ENCODE measurements at places on chromosomes 4 and X.
A peak's percentile ranks its signal among the peaks of the same experiment; 100 is the strongest.

- H3K36me3 ChIP-seq, result no peaks in the 10 kb centered on the region
- no peak for DNase-seq
- H3K4me1 ChIP-seq, result no peaks in the 10 kb centered on the region
- no peak overlapping the region for H3K4me3 ChIP-seq
Measured at GRCh38 chr4:66949419-66949818, 595.9 kb downstream of the CENPC start.

DNA sequence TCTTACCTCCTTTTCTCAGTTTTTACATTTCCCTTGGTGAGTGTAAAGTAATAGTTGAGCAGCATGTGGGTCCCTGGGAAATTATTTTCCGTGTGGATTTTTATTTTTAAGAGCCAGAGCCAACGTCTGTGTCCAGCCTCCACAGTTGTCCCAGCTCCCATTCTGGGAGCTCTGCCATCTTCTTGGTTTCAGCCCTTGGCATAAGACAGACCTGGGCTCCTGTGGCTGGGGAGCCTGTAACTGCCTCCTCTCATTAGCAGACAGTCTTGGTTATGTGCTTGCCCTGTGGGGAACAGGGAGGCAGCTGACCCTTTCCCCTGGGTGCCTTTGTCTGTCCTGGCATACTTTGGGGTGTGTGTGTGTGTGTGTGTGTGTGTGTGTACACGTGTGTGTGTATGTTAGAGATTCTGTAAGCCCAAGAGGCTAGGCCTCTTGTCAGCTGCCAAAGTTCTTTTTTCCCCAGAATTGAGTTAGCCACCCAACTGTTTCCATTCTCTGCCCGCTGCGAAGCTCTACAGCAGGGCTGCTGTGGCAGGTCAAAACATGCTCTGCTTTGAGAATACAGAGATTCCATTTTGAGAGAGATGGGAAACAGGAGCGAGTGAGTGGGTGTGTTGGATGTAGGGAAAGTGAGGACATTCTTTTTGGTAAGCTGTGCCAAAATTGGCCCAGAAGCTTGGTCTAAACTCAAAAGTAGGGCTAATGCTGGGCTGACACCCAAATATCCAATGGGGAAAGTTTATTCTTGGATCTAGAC is 140.7 kb downstream of the TMEM164 start:
- no peaks in the 10 kb centered on the region for H3K36me3 ChIP-seq
- H3K27me3 ChIP-seq, result no peaks in the 10 kb centered on the region
- no peak overlapping the region for H3K4me3 ChIP-seq

- no peak overlapping the region for H3K27ac ChIP-seq
- H3K4me1 ChIP-seq, result peaks cover 21% of the 10 kb centered on the region
- H3K36me3 ChIP-seq, result no peaks in the 10 kb centered on the region
Measured at GRCh38 chr4:151439320-151439719, 30.3 kb downstream of the FHIP1A start.

GRCh38 chrX:47902161-47902560 is 65.5 kb downstream of the ZNF81 start:
- no peak overlapping the region for H3K27ac ChIP-seq
- no peaks in the 10 kb centered on the region for H3K27me3 ChIP-seq
- no peak overlapping the region for H3K4me3 ChIP-seq
- no peak for DNase-seq
- H3K4me1 ChIP-seq, result no peaks in the 10 kb centered on the region

- peak overlapping the region; percentile 86 for H3K27ac ChIP-seq
- peaks cover 86% of the 10 kb centered on the region for H3K4me1 ChIP-seq
- peaks cover 20% of the 10 kb centered on the region for H3K27me3 ChIP-seq
- H3K36me3 ChIP-seq, result peaks cover 67% of the 10 kb centered on the region
- no peak for DNase-seq
Measured at GRCh38 chr4:150212485-150212884, 134.2 kb downstream of the DCLK2 start.

DNA sequence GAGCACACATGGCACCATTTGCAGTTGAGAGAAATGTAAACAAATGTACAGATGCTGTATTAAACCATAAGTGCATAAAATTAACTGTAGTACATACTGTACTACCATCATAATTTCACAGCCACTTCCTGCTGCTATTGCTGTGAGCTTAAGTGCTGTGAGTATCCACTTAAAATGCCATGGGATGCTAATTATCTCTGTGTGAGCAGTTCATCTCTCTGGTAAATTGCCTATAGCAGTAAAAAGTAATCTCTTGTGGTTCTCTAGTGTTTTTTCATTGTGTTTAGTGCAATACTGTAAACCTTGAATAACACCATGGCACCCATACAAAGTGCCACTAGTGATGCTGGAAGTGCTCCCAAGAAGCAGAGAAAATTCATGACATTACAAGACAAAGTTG is 9.9 kb upstream of the SCOC start:
- H3K27me3 ChIP-seq, result peaks cover 4% of the 10 kb centered on the region
- peaks cover 12% of the 10 kb centered on the region for H3K4me1 ChIP-seq
- no peak overlapping the region for H3K27ac ChIP-seq
- no peak overlapping the region for H3K4me3 ChIP-seq

Measured in HFFc6 (cell line).